ENCODE measurements at places on chromosomes 11 and 22.

GRCh38 chr11:101291279-101291678 is 161.7 kb upstream of the PGR start:
- DNase-seq: no peak

DNA sequence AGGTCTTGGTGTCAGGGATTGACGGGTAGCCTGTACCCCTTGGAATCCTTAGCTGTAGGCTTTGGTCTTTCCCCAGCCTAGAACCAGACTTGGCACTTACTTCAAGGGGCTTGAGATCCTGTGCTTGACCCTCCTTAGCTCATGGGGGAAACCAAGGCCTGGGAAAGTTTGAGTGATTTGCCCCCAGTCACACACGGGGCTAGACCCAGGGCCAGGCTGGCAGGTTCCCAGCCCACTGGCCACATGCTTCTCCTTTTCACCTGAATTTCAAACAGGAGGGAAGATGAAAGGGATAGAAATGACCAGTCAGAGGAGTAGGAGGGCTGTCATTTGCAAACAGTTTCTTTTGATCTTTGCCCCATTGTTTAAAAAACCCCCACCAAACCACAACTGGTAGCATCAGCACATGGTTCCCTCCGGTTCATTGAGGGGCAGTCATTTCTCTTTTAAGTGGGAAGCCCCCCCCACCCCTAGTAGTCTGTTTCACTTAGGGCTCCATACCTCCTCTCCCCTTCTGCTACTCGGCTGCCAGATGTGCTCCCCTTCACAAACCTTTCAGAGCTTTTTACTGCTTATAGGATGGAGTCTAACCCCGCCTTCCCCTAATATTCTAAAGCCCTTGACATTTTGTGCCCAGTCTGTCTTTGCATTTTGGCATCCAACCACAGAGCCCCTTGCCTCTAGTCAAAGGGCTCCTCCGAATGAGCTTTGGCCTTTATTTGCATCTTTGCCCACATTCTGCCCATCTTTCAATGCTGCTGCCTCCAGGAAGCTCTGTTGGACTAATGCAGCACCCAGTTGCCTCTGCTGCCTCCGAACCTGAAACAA is 37.6 kb downstream of the ZNRF3 start:
- no peak for DNase-seq

- no peak for DNase-seq
Measured at GRCh38 chr22:19873138-19873959, 18.7 kb upstream of the GNB1L start.

DNA sequence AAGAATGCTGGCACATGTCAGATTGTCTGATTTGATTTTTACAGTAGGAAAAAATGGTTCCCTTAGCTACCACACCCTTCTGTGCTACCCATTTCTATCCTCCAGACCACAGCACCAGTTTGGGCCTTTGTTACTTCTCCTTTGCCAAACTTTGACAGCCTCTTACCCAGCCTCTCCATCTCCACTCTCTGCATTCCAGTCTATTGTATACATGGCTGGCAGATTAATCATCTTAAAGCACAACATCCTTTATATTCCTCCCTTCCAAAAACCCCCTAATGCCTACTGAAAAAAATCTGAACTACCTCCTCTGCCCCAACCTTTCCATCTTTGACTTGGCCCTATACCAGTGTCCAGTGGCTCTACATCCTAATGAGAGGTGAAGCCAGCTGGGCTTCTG is 10.8 kb upstream of the PANX1 start:
- DNase-seq: no peak

GRCh38 chr11:11421509-11421908 is 68.5 kb upstream of the CSNK2A3 start:
- no peak for DNase-seq

- no peak for DNase-seq
Measured at GRCh38 chr11:22728600-22729389, 62.4 kb downstream of the GAS2 start.

GRCh38 chr22:39724390-39724789 is 153.8 kb downstream of the CACNA1I start:
- no peak for DNase-seq

DNA sequence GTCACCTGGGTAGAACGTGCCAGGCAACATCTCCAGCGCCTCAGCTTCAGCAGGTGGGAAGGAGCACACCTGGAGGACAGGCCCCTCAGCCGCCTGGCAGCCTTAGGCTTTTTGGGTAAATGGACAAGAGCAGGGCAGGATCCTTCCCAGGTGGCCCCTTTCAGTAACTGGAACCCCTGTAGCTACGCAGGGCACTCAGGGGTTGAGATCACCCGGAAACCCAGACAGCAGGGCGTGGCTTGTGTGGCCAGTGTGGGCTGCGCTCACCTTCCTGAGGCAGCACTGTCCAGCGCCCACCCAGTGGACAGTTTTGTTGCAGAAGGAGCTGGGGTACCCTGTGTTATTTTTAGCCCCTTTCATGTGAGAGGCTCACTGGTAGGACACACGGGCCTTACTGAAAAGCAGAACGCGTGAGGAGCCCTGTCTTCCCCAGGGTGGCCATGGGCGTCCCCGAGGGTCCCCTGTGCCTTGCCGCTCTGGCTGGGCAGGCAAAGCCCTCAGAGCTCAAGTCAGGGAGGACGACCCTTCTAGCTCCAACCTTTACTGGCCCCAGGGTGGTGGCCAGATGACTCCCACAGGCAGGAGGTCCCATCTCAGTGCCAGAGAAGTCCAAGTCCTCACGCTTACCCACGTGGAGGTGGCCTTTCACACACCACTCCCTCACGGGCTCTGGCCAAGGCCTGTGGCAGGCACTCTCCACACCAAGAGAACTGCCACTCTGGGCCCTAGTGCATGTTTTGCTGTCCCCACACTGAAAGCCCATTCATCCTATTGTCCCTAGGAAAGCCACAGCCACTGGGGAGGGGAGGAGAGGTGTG is 75.8 kb downstream of the CTTN start:
- DNase-seq: no peak

- DNase-seq: peak; percentile 33
Measured at GRCh38 chr22:40654522-40655167, 18.1 kb upstream of the MRTFA start.

- no peak for DNase-seq
Measured at GRCh38 chr11:5531053-5531831, 14.7 kb upstream of the UBQLNL start.

DNA sequence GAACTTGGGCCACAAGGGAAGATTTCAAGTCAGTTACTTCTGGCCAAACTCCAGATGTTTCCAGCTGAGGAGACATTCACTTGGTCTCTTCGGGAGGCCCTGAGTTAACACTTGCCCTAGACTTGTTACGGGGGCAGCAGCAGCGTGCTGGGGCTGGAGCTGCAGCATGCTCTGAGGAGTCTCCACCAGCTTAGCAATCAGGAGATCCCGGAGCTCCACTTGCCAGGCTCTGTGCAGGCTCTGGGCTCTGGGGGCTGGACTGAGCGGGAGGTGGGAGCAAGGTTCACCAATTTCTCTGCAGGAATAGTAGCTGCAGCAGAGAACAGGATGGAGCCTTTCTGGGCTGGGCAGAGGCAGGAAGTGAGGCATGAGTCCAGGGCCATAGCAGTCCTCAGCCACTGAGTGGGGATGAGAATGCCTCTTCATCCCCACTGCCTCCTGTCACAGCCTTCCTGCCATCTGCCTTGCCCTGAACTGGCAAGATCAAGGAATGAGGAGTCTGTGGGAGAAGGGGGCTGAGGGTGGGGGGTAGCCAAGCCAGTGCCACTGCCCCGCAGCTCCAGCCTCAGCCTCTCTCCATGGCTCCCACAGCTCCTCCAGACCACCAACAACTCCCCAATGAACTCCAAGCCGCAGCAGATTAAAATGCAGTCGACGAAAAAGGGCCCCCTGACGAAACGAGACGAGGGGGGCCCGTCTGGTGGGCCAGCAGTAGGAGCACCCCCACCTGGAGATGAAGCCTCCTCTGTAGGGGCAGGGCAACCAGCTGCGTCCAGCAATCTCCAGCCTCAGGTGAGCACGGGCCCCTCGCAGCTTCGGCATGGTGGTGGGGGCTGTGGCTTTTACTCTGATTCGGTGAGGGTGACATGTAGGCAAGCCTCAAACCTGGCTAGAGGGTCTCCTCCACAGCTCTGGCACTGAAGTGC is 23.4 kb downstream of the GTPBP1 start:
- DNase-seq: no peak

DNA sequence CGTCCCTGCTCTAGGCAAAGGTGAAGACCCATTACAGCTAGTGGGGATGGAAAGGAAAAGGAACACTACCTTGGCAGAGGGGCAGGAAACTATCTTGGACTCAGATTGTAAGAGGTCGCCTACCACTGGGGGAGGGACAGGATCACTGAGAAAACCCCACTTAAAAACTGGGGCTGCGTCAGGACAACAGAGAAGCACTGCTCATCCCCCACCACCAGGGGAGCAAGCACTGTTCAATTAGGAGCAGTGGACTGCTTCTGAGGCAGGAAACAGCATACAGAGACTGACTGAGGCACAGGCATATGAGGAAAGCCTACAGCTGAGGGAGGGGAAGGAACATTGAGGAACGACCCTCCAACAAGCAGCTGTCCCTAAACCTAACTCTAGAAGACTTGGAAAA is 20.8 kb upstream of the DLAT start:
- DNase-seq: no peak

GRCh38 chr11:100619484-100619883 is 67.6 kb upstream of the ARHGAP42 start:
- DNase-seq: no peak

GRCh38 chr22:38165922-38166593 is 15.6 kb downstream of the PLA2G6 start:
- DNase-seq: no peak

DNA sequence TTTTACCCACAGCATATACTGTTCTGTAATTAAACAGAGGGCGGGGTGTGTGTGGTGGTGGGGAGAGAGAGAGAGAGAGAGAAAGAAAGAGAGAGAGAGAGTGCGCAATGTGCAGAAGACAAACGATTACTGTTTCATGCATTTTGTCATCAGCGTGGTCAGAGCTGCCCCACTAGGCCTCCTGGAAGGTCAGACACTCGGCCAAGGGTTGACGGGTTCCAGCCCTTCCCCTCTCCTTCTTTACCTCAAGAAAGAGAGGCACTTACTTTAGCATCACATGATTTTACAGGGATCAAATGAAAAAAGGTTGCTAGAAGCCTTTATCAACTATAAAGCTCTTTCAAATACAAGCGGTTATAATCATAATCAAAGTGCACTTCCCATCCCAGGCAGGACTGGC is 269.2 kb upstream of the SORL1-AS1 start:
- DNase-seq: no peak

DNA sequence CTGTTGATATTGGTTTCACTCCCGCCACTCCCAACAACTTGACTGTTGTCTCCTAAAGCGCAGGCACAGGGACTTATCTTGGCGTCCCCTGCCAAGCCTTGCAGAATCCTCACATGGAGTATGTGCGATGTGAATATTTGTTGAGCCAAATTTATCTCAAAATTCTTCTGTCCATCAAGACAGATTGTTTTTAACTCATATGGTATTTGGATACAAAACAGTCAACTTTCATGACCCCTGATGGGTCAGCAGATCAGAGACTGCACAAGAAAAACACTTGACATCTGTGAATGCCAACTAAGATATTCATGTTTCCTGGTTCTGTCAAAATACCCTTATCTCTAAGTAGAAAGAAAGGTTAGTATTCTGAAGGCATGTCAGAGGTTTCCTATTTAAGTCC is 221.7 kb upstream of the BLID start:
- no peak for DNase-seq

DNA sequence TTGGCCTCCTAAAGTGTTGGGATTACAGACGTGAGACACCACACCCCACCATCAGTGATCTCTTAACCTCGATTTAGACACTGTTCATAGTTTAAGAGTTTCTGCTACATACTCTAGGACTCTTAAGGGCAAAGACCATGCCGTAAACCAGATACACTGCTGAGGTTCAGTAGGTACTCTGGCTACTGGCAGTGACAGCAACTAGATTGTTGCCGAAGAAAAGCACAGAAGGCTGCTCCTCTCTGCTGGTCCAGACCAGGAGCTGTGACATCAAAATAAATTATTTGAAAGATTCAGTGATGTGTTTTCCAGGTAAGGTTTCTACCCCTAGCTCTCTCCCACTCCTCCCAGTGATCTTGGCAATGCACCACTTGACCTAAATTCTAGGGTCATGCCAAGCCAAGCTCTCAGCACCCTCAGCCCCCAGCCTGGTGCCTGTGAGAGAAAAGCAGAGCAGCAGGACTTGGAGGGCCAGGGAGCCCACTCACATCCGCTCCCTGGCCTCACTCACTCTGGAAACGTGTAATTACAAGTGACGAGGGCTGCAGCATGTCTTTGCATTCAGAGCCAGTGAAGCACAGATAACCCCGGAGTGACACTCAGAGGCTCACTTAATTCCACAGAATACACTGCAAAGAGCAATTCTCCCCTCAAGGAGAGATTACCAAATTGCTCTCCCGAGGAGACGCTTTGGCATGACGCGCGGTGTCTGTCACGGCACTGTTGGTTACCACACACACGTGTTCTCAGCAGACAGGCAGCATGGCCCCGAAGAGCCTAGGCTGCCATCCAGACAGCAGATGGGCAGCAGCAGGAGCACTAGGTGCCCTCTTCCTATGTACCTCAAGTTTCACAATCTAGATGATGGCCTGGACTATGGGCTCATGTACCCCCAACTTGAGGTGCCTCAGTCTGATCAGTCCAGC is 96.9 kb upstream of the PITPNB start:
- DNase-seq: no peak

- DNase-seq: no peak
Measured at GRCh38 chr11:120385110-120385509, 48.9 kb downstream of the ARHGEF12 start.

GRCh38 chr22:23246982-23247766 is 66.9 kb downstream of the BCR start:
- no peak for DNase-seq

DNA sequence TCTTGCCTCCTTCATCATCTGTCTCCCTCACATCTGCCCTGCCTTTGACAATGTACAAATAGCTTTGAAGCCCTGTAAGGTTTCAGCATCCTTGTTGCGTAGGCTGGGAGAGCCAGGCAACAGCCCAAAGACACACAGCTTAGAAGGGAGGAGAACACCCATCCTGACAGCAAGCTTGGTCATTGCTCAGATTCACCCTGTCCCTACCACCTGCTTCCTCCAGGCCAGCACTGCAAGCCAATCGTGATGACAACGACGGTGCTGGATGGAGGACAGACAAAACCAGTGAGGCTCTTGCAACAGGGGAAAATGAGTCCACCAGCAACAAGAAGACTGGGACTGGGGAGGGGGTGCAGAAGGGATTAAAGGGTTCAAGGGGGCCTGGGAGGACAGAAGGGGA is 32.9 kb upstream of the CD5 start:
- DNase-seq: no peak

- no peak for DNase-seq
Measured at GRCh38 chr11:48207881-48208280, 8.7 kb upstream of the OR4B1 start.

- peak; percentile 3 for DNase-seq
Measured at GRCh38 chr11:105719073-105719822, 109.4 kb downstream of the GRIA4 start.

GRCh38 chr22:19174106-19175025 is 4.2 kb downstream of the SLC25A1 start:
- DNase-seq: no peak

- DNase-seq: no peak
Measured at GRCh38 chr11:65817312-65817834, 16.4 kb upstream of the SNX32 start.

- DNase-seq: no peak
Measured at GRCh38 chr11:113261709-113262475, 52.5 kb upstream of the TTC12 start.

All from fibroblast of skin of left biceps (primary cell).